Upper lobe of left lung (tissue), 6 donors: ENCODE measurements at places on chromosomes 12 and 14.
A peak's percentile ranks its signal among the peaks of the same experiment; 100 is the strongest.

- DNase-seq, result no peak
Observed at GRCh38 chr12:82448911-82449578, 90.7 kb downstream of the METTL25 start.

GRCh38 chr12:86735072-86735471 lies 478.9 kb upstream of the MGAT4C start:
- DNase-seq, result no peak

DNA sequence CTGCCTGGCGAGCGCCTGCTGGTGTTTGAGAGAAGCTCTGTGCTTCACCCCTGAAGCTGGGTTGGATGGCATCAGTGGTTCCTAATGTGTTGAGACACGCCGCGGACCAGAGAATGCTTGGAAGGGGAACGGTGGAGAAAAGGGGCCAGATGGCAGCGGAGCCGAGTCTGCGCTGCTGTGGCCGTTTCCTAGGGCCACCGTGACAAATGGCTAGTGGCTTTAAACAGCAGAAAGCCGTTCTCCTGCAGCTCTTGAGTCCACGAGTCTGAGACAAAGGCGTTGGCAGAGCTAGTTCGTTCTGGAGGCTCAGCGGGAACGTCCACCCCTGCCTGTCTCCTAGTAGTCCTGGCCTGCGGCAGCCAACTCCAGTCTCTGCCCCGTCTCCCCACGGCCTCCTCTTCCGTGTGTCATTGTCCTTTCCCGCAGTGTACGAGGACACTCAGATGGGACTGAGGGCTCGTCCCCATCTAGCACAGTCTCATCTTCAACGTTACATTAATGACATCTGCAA lies 103.6 kb downstream of the ADGRD1 start:
- DNase-seq, result no peak

DNA sequence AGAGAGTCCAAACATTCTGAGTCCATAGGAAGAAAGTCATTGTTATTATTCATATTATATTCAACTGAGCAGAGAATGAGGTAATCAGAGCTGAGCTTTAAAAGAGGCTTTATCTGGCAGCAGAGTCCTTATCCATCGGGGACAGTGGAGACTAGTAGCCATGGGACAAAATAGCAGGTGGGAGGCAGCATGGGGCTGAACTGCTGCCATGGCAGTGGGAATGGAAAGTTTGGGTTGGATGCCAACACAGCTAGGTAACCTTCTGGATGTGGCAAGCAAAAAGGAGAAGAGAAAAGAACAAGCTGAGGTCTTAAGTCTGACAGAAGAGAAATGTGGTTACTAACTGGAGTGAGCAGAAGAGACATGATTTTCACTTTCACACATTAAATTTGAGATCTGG lies 71.0 kb upstream of the CDKN3 start:
- DNase-seq, result no peak

GRCh38 chr12:127670294-127670693 lies 596.7 kb upstream of the TMEM132C start:
- DNase-seq, result no peak

GRCh38 chr12:94263011-94263811 lies 114.8 kb downstream of the PLXNC1 start:
- no peak for DNase-seq

GRCh38 chr12:75684678-75685616 lies 173.5 kb upstream of the KRR1 start:
- no peak for DNase-seq

GRCh38 chr12:188910-189621 lies 24.9 kb downstream of the SLC6A12 start:
- DNase-seq, result peak; percentile 92

- DNase-seq, result no peak
Observed at GRCh38 chr14:70677341-70677740, 35.6 kb downstream of the TTC9 start.

DNA sequence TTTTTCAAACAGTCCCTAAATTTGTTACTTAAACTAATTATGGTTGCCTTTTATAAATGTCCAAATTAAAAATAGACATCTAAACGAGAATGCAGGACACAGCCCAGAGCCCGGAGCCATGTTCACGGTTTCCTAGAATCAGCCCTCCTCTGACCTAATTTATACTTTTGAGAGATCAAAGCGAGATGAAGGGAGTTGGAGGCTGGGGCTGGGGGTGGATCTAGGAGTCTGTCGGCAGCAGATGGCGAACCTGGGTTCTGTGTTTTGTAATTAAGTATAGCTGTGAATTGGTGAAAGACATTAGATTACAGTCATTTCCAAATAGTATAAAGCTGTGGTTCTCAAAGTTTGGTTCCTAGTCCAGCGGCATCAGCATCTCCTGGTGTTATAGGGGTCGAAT lies 210.1 kb downstream of the SLC41A2 start:
- DNase-seq, result no peak

GRCh38 chr12:39240587-39240986 lies 202.3 kb downstream of the KIF21A start:
- DNase-seq, result no peak

- no peak for DNase-seq
Observed at GRCh38 chr14:57182760-57183503, 85.8 kb downstream of the EXOC5 start.

- DNase-seq, result peak; percentile 53
Observed at GRCh38 chr14:104563742-104564615, 15.6 kb upstream of the C14orf180 start.

- no peak for DNase-seq
Observed at GRCh38 chr12:21456291-21456780, 18.9 kb downstream of the PYROXD1 start.

- DNase-seq, result no peak
Observed at GRCh38 chr12:56282030-56282429, 15.3 kb downstream of the COQ10A start.

GRCh38 chr14:57060276-57060955 lies 208.3 kb downstream of the EXOC5 start:
- DNase-seq, result no peak

DNA sequence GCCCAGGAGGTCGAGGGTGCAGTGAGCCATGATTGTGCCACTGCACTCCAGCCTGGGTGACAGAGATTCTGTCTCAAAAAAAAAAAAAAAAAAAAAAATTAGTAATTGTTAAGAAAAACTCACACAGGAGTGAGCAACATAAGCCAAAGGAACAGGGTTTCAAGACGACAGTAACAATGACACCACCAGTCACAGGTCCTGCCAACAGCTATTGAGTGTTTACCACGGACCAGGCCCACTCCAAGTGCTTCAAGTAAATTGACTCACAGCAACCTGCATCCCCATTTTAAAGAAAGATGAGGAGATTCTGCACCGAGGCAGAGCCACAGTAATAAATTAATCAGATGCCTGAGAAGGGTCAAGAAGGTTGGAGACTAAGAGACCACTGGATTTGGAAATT lies 194.5 kb downstream of the DPF3 start:
- DNase-seq, result no peak

DNA sequence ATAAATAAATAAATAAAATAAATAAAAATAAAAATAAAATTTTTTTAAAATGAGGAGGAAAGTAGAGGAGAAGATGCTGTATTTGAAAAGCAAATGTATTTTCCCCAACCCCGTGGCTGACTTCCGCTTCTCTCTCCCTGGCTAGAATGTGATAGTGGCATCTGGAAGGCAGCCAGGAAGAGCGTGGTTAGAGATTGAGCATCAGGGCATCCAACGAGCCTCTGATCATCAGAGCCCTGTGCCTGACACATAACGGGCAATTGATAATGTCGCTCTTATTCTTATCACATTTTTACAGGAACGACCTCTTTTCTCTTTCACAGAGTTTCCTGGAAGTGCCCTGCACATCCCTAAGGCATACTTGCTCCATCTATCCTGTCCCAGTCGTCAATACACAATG lies 496.9 kb upstream of the TMEM132C start:
- DNase-seq, result no peak

- DNase-seq, result no peak
Observed at GRCh38 chr14:64857979-64858744, 21.5 kb downstream of the SPTB start.

DNA sequence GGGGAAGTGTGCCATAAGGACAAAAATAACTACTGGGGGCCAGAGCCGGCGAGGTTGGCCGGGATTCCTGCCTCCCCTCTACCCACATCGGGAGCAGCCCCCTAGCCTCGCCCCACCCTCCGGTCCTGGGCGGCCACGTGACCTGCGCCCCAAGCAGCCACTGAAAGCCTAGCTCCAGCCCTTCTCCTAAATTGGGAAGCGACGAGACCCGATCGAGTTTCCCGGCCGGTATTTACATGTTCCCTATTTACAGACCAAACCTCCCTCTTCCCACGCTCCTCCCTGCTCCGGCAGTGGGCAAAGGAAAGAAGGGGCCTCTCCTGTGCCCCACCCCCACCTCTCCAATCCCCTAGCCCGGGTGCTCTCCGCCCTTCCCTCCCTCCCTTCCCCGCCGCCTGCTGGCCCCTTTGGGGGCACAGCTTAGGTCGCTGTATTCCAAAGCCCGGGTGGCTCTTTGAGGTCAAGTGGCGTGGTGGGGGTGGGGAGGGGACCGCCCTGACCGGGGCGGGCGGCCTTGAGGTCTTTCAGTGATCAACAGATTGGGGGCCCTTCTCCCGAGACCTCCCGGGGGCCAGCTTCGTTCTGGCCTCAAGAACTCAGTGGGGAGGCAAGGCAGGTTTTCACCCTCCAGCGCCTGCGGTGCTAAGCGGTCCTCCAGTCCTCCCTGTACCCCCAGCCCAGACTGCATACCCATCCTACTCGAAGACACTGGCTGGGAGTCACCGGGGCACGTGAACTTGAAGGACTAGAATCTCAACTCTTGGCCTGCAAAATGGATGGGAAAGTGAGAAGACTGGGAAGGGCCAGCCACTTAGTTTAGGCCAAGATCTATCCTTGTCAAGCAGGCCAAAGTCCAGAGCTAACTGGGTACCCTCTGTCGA lies 6.3 kb upstream of the CTDSP2 start:
- peak; percentile 82 for DNase-seq

- DNase-seq, result no peak
Observed at GRCh38 chr12:11408096-11408495, 12.7 kb upstream of the PRB2 start.

GRCh38 chr12:62963486-62964041 lies 28.6 kb upstream of the PPM1H start:
- DNase-seq, result no peak

DNA sequence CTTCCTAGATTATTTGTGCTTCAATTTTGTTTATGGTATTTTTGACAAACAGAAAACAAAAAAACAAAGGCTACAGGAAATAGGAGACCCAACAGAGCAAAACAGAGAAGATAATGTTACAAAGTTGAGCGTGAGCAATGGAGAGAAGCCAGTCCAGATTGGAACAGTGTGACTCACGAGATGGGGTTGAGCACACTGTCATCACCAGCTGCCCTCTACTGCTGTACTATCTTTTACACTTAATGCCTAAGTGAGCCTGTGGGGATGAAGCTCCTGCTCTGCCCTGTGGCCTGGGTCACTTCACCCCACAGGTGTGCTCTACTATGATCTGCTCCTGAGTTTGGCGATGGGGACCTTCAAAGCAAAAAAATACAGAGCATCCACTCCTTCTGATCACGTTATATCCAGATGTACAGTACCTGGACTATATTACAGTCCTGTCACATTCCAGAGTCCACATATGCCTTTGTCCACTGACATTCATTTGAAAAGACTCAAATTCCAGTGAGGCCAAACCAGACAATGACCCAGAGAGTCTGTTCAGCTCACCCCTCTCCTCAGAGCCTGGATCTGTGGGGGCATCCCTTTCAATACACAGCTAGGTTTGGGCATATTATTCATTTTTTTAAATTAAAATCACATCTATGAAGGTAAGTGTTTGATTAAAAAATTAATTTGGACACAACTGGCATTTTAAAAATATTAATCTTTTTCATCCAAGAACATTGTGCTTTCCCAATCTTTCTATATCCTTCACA lies 4.4 kb downstream of the IPO8 start:
- DNase-seq, result no peak

GRCh38 chr12:87157791-87158190 lies 871.4 kb downstream of the C12orf50 start:
- no peak for DNase-seq

DNA sequence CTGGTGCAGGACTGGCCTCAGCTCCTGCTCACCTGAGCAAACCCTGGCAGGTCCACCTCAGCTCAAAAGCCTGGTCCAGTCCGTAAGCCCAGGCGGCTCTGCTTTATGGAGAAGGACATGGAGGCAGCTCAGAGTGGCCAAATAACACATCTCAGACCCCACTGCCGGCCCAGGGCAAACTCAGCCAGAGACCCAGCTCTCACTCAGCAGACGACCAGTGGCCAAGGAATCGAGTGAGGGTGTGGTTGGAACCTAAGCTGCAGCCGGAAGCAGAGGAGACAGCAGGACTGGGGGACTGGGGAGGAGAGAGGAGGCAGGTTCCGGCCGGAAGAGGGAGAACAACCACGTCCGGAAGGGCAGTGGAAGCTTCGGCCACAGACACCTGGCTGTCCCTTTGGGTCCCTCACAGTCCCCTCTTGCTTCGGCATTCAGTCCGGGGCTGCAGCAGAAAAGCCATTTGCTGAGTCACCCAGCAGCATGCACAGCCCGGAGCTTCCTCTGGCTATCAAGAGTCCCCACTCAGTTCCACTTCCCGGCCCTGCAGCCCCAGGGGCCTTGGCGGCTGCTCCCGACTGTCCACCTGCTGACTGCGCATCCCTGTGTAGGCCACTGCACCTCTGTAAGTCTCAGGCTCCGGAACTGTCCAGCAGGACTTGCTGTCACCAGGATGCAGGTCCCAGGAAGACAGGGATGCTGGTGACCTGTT lies 104.0 kb downstream of the CALM1 start:
- DNase-seq, result no peak

DNA sequence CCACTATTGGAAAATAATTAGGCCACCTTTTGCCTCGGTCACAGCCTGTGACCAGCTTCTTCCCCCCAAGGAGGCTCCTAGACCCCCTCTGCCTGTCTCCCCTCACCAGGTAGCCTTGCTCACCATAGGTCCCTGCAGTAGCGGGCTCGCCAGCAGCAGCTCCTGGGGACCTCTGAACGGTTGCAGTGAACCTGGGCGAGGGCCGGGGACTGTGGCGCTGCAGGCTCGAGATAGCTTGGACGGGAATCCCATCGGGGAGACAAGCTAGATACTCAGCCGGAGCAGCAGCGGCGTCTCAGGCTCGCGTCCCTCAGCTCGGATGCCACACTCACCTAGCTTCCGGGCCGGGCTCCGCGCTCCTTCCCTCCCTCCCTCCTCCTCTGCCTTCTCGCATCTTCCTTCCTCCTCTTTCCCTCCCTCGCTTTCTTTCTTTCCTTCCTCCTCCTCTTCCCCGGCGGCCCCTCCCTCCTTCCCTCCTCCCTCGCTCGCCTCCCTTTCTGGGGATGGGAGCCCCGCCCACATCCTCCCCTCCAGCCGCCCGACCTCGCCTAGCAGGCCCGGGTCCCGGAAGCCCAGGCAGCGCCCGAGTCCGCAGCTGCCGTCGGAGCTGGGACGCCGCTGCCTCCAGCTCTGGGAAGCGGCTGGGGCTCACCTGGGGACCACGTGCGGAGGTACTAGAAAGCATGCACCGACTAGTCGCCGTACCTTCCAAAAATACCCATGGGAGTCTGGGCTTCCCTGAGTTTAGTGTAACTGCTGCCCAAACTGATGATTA lies at the start of gene BMP4:
Gene BMP4 (minus strand): TSS at position 399 of the 775 bp plus-strand sequence. CDS start 4,603 bp downstream, outside the sequence.
- DNase-seq, result peak; percentile 91

- DNase-seq, result peak; percentile 94
Observed at GRCh38 chr12:121776190-121777098, 17.0 kb downstream of the RHOF start.
